Hematopoietic multipotent progenitor cell (in vitro differentiated cells): ENCODE measurements at places on chromosomes 3 and 15. TPM values are rescaled to one million over a fixed set of nuclear protein-coding genes. Genes with fewer than 3 reads are reported as not detected.

ISLR2 gene
- not detected for total RNA-seq

HRH1 gene
- under 0.01 TPM for total RNA-seq

SLC38A3 gene
- under 0.01 TPM for total RNA-seq

ARL6IP5 gene
- total RNA-seq, result 144 TPM

IGSF10 gene
- total RNA-seq, result 1.3 TPM

POTEB2 gene
- total RNA-seq, result not detected

CFAP161 gene
- under 0.01 TPM for total RNA-seq

LNP1 gene
- total RNA-seq, result 1.6 TPM

A4GNT gene
- not detected for total RNA-seq

CLDN11 gene
- not detected for total RNA-seq

PROS1 gene
- total RNA-seq, result 0.54 TPM

AMIGO3 gene
- total RNA-seq, result 17.5 TPM

SNX22 gene
- 1.1 TPM for total RNA-seq

THBS1 gene
- 16.2 TPM for total RNA-seq

CFAP92 gene
- 7.5 TPM for total RNA-seq

DNAH1 gene
- 47.1 TPM for total RNA-seq

TGM5 gene
- under 0.01 TPM for total RNA-seq

PIGZ gene
- total RNA-seq, result 5.4 TPM

CHDH gene
- under 0.01 TPM for total RNA-seq

PPP1R14D gene
- not detected for total RNA-seq

CASR gene
- under 0.01 TPM for total RNA-seq

FRMD4B gene
- total RNA-seq, result 76.5 TPM

EPHB1 gene
- under 0.01 TPM for total RNA-seq

SYNPR gene
- total RNA-seq, result under 0.01 TPM

MORC1 gene
- under 0.01 TPM for total RNA-seq
